ENCODE measurements at places on chromosomes 4 and X. TPM values are rescaled to one million over a fixed set of nuclear protein-coding genes. Genes with fewer than 3 reads are reported as not detected.
A peak's percentile ranks its signal among the peaks of the same experiment; 100 is the strongest.

GRCh38 chr4:110955748-110956147, 332.9 kb upstream of the PITX2 start:
- no peak for DNase-seq

The SMIM10 gene
- total RNA-seq, result 0.71 TPM

GRCh38 chr4:121072224-121073003, at the start of gene NDNF:
Gene NDNF, minus strand, starts transcription at chr4:121072535. Its CDS starts 26,698 bp downstream, at chr4:121045837.
- peak; percentile 53 for DNase-seq

GRCh38 chrX:48918301-48918642, 552 bp downstream of the PIM2 start:
- DNase-seq, result no peak

DNA sequence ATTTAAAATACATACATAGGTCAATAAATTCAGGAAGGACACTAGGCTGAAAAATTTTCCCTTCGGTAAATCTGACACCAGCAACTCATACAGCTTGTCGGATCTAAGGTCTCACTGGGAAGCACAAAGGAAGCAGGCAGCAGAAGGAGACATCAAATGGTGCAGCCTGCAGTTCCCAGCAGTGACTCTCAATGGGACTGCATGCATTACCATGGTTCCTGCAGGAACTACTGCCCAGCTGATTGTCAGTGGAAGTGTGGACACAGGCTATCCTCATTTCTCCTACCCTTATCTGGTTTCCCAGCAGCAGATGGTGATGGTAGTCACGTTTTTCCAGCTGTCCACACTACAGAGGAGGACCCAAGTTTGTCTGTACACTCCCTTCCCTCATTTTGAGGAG, 113.3 kb downstream of the PPP1R2C start:
- DNase-seq, result no peak

GRCh38 chrX:110188701-110189558, 129.0 kb downstream of the AMMECR1 start:
- no peak for DNase-seq

The AMTN gene
- total RNA-seq, result not detected

The SHOX gene
- not detected for total RNA-seq

The EGFL6 gene
- total RNA-seq, result 14.2 TPM

DNA sequence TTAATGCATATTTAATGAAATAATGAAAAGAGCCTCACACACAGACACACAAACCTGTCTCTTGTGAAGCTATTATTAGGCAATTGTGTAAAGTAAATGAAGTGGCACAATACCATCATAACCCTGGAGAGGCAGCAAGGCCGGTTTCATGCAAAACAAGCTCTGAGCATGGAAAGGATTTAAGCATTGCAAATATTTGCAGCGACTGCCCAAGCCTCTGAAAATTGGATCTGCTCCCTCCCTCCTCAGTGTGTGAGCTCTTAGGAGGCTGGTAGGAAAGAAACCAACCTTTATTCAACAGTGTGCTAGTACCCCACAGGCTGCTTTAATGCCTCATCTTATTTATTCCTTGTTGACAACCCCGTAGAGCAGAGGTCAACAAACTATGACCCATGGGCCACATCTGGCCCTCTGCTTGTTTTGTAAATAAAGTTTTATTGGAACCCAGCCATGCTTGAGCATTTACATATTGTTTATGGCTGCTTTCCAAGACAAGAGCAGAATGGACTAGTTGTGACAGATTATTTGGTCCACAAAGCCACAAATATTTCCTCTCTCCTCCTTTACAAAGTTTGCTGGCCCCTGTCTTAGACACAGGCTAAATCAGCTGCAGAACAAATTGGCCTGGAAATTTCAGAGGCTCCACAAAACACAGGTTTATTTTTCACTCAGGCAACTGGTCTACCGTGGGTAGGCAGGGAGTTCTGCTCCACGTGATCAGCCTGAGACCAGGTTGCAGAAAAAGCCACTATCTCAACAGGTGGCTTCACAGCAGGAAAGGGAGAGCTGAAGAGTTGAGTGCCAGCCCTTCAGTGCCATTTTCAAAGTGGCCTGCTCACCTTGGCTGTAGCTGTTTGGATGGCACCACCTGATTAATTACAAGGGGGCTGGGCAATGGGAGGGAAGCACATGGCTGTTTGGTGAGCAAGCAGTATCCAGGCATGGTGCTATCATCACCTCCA, 16.8 kb downstream of the RS1 start:
- DNase-seq, result no peak

DNA sequence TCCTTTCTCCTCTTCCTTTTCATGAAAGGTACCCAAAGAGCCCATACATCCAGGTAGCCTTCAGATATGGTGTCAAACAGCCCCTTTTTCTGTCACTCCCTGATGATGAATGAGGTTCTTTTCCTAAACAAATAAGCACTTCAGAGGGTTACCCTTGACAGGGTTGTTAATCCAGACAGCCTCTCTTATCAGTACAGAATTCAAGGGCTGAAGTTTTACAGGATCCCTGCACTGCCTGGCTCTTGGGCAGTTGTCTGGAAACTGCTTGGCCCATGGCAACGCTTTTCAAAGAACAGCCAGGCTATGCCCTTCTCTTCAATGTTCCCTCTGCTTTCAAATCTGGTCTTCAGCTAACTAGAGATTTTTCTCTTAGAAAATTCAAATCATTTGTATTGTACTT, 352.6 kb upstream of the FAM241A start:
- DNase-seq, result no peak

The TRIM75 gene
- not detected for total RNA-seq

- peak; percentile 55 for DNase-seq
Measured at GRCh38 chrX:19544693-19545305, 29.5 kb upstream of the MAP3K15 start.

The GPRASP3 gene
- 2.2 TPM for total RNA-seq

GRCh38 chr4:52555356-52555716, 103.8 kb downstream of the USP46 start:
- no peak for DNase-seq

- DNase-seq, result no peak
Measured at GRCh38 chr4:42268824-42269223, 116.4 kb upstream of the BEND4 start.

DNA sequence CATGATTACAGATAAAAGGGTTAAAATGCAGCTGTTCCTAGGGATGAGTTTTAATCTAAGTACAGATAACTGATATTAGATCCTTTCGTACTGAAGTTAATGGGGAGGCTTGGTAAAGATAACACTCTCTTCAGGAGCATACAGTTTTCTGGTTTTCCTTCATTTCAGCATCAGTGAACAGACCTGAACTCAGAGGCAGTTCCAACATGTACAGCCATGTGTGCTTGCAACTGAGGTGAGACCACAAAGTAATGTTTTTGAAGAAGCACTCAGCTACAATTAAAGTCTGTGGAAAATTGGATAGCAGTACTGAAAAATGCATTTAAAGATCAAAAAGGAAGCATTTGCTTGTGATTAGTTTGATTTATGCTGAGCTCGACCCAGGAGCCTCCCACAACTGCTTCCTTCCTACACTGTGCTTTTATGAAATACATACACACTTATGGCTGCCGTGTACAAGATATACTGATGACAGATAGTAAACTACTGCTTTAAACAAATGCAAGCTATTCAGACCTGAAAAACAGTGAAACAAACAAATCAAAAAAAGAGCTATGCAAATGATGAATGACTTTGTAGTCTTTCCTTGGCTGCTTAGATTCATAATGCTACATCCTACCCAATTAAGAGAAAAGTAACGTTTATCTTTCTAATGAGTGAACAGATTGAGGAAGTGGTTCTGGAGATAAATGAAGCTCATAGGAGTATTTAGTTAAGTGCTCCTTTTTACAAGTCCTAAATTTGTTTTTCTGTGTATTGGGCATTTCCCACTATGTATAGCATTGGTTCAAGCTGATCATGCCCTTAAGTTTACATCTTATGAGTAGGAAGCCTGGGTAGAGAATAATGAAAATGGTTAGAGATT, 68.4 kb downstream of the PDLIM5 start:
- no peak for DNase-seq

DNA sequence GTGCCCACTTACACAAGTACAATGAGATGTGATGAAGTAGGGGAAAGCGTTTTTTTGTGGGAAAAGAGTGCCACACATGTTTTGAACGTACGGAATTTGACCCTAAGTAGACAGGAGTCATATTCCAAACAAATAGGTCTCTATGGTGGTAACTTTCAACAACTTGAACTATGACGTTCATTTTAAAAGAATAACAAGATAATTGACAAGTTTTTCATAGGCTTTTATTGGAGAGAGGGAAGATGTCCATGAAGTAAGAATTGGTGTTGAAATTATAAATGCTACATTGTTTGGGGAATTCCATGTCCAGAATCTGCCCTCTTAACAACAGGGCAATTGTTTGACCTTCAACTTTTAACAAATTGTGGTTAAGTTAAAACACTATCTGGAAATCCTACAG, 126.5 kb downstream of the GASK1B start:
- DNase-seq, result no peak

DNA sequence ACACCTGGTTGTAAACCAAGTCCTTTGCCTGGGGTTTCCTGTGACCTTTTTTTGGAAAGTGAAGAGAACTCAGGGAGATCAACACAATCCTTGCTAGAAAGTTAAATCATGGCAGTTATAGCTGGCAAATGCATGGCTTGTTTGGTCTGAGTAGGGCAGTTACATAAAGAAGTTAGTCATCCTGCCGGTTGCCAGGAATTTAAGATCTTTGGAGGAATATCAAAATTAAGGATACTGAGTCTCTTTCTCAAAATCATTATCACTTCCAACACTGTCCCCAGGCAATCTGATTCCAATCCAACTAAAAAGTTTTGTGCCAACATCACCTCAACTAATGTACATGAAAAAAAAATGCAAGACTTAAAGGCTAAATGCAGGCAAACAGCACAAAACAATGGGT, 40.3 kb downstream of the C4orf54 start:
- DNase-seq, result no peak

The NOA1 gene
- total RNA-seq, result 21.9 TPM

The INTU gene
- 0.37 TPM for total RNA-seq

DNA sequence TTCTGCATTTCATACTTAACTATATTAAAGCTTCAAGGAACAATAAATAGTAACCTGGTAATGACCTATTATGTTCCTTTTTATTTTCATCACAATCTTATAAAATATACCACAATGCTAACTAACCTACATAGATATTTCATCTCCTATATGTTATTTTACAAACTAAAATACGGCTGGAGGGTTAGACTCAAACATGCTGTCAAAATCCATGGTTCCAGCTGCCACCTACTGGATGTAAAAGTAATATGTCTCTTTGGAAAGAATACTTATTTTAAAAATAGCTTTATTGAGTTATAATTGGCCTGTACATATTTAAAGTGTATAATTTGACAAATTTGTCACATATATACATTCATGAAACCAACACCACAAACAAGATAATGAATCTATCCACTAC, 15.0 kb downstream of the RGN start:
- DNase-seq, result peak; percentile 23

DNA sequence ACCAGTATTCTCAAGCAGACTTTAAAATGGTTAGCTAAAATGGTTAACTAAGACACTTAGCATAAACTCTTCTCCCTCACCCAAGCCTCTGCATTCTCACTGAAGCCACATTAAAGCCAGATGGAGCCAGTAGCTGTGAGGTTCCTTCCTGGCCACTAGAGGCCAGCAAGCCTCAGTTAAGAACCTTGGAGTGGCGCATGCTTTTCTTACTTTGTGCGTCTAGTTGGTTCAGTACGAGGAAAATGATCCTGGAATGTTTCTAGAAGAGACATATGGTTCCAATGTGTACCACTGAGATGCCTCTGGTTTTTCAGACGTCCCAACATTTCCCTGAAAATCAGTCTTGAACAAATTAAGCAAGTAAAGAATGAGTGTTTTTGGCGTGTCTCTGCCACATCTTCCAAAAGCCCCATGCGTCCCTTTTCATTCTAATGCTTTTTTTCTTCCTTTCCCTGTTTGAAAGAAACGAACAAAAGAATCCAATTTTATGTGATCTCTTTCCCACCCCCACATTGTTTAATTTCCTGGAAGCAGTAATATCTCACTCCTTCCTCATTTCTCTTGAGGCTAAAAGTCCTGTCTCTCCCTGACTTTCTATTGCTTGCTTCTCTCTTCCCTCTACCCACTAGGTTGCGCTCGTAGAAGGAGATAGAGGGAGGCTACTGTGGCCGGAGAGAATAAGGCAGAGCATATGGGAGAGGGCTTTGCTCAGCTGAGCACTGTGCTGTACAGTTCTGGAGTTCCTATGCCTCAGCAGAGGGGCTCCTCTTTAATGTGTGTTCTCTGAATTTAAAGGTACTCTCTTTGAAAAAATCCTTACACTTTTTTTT, 82.9 kb upstream of the TAB3 start:
- DNase-seq, result peak; percentile 33

GRCh38 chrX:79081895-79082512, 62.5 kb upstream of the GPR174 start:
- DNase-seq, result peak; percentile 49

DNA sequence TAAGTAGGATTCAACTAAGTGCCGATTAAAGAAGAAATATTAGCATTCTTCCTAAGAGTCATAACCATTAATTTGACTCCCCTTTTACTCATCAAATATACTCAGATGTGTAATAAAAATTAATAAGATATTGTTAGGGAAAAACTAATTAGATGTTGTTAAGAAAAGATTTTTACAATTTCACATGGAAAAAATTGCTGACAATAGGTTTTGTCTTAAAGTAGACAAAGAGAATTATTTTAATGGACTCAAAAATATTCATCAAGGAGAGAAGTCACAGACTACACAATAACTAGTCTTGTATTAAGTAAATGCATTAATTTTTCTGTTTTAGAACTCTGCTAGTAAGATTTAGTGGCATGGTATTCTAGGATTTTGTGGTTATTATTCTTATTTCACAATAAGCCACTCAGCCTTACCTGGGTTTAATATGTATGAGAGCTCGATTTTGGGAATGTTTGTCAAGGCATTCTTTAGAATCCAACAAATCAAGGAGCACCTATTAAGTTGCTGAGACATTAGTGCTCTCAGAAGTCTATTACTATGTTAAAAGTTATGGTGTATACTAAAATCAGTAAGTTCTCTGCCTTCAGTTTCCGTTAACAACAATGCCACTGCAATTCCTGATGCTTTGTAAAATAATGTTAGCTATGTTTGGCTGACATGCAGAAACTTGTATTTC, 110.2 kb upstream of the UGT8 start:
- no peak for DNase-seq

DNA sequence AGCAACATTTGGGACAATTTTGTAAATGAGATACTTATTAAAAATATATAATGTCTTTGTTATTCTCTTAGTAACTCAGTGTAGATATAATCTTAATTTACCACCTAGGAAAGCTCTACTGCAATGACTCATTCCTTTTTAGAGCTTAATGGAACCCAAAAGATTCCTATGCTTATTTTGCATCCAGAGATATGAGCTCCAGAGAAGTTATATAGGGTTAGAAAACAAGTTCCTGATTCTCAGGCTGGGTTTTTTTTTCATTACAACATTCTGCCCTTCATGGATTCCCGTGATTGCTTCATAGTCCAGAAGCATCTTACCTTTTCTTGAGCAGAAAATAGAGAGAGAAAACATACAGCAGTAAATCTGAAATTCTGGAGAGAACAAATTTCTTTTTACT, 57.9 kb upstream of the CXCL8 start:
- no peak for DNase-seq
